ENCODE measurements at places on chromosomes 16 and 17. TPM values are rescaled to one million over a fixed set of nuclear protein-coding genes. Genes with fewer than 3 reads are reported as not detected.

QPRT gene
- total RNA-seq: 35.7 TPM

PERCC1 gene
- total RNA-seq: not detected

LAT gene
- total RNA-seq: 4.0 TPM

STAT5A gene
- 86.4 TPM for total RNA-seq

ZNF689 gene
- 13.2 TPM for total RNA-seq

CNTNAP4 gene
- total RNA-seq: 1.8 TPM

ENPP7 gene
- 0.41 TPM for total RNA-seq

CCDC200 gene
- total RNA-seq: not detected

CD7 gene
- total RNA-seq: not detected

OTOP3 gene
- not detected for total RNA-seq

STAC2 gene
- total RNA-seq: not detected

STARD3 gene
- 46.3 TPM for total RNA-seq

ATAD5 gene
- 18.0 TPM for total RNA-seq

KCNH4 gene
- 0.19 TPM for total RNA-seq

MYH8 gene
- total RNA-seq: not detected

CFDP1 gene
- 25.5 TPM for total RNA-seq

Measured in GM12878 (cell line).